ENCODE measurements at places on chromosomes 1 and 21. TPM values are rescaled to one million over a fixed set of nuclear protein-coding genes. Genes with fewer than 3 reads are reported as not detected.

The FMO5 gene
- 115 TPM for polyA plus RNA-seq

The SELL gene
- polyA plus RNA-seq: 1.1 TPM

- DNase-seq: peak; percentile 55
These were observed 77.2 kb upstream of the TARDBP start for GRCh38 chr1:10935246-10935645.

DNA sequence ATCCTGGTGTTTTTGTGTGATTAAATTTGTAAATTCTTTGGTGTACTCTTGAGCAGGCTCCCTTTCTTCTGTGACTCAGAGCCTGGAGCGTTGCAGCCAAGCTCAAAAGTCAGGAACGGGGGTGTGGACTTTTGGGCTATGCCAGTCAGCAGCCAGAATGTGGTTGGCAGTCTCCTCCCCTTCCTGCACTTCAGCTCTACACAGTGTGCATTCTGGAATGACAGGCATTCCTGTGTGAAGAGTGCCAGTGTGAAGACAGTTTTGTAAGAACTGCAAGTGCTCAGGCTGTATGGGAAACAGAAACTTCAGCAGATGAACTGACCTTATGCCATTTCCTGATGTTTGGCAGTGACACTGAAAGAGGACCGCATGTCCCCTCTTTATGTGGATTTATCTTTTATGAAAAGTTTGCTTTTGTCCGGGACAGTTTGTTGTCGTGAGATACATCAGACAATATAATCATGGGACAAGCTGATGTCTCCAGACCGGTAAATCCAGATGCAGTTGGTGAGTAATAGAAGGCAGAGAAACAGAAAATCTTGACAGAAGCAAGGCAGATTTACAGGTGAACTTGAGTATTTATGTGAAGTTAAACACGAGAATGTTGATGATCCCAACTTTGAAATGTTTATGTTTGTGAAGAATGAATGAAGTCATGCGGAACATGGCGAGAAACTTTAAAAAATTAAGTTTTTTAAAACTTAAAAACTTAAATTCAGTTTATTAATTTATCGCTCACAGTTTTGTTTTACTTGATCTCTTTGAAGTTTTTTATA lies 67.7 kb upstream of the RCC1 start:
- peak; percentile 79 for DNase-seq

DNA sequence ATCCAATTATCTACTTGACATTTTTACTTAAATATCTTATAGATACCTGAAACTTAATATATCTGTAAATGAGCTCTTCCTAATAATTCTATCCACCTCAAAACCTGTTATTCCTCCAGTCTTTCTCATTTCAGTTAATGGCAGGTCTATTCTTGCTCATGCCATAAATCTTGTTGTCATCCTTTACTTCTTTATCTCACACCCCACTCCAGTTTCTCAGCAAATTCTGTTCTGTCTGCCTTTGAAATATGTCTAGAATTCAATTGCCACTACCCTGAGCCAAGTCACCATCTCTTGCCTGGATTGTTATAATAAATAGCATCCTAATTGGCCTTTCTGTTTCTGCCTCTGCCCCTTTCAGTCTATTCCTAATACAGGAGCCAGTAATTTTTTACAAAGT lies 105.8 kb downstream of the MAN1A2 start:
- no peak for DNase-seq

The ZNF670 gene
- 2.8 TPM for polyA plus RNA-seq

The SYPL2 gene
- polyA plus RNA-seq: not detected

The ADORA3 gene
- polyA plus RNA-seq: 4.4 TPM
